ENCODE measurements at places on chromosomes 7 and 10.

DNA sequence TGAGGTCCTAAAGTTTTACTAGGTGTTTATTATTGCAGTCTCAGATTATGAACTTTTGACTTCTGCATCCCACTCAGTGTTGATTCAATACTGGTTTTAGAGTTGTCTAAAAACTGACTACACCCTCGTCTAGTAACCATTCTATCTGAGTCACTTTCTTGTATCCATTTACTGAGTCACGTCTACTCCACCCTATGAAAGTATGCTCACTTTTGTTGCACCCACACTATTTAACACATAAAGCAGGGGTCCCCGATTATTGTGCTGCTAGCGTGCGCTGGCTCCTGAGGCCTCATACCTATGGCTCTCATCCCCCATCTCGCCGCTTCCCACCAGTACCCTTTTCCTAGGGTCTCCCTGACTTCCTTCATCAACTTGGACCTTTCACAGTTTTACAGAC is 2.0 kb downstream of the SAMD9 start:
- no peak for DNase-seq

DNA sequence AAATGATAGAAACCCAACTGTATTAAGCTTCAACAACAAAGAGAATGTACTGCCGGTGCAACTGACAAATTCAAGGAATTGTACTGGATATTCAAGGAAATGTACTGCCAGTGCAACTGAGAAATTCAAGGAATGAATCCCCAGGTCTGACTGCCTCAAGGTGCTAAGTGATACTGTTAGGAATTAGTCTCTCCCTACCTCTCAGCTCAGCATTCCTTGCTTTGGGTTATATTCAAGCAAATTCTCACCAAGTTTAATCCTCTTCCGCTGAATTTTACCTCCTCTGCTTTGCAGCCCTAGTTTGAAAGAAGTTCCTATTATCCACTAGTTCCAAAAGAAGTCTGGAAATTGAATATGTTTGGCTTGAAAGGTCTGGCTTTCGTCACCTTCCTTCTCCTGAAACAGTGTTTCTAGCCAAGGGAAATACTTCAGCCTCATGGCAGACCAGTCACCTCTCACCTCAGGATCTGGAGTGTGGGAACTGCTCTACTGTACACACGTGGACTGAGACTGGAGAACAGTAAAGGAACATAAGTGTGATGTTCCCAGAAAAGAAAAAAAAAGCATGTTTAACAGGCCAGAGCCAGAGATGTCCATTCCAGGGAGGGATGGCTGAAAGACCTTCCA is 60.4 kb downstream of the SORCS1 start:
- no peak for DNase-seq

- DNase-seq: peak; percentile 39
Measured at GRCh38 chr7:34928052-34928451, 109.2 kb downstream of the DPY19L1 start.

DNA sequence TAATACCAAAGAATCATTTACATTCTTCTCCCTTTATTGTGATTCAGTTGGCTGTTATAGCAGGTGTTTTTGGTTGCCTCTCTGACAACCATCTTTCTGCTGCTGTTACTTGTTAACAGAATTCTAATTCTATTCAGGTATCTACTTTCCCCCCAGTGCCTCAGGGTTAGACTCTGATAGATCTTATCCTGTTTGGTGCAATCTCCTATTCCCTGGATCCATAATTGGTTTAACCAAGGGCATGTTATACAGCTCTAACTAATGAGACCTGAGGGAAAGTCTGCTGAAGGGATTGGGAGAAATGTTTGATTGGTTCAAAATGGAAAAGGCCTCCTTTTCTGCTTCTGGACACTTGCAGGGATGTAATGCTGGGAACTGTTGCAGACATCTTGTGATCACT is 161.5 kb downstream of the GPR158 start:
- DNase-seq: no peak

DNA sequence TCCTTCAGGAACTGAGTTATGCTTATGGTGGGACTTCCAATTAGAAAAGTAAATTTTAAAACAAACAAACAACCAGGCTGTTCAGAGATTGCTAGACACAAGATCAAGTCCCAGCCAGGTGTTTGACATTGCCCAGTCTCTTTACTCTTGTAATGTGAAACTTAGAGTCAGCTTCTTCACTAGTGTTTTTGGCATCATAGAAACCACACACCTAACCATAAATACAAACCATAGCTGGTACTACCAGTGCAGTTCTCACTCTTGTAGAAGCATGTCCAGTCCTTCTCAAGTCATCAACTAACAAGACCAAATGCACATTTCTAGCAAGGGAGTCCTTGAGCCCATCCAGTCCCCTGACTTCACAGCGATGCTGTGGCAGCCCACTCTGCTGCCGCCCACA is 339.9 kb downstream of the GFRA1 start:
- DNase-seq: no peak

DNA sequence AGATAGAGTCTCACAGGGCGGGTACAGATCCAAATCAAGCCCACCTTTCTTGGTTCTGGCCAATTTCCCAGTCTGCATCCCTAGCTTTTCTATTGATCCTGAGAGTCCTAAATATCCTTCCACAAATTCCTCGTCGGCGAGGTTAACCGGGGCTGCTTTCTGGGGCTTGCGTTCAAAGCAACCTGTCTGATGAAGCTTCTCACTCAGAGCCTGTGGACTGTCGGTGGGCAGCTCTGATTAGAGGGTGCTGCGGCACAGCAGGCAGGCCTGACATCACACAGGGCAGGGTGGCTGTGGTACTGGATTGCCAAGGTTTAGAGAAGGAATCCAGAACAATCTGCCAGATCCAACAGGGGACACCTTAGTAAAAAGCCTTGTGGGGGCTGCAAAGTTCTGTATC is 338.0 kb upstream of the ZMIZ1 start:
- no peak for DNase-seq

- no peak for DNase-seq
Measured at GRCh38 chr10:74083304-74083703, 67.3 kb downstream of the AP3M1 start.

DNA sequence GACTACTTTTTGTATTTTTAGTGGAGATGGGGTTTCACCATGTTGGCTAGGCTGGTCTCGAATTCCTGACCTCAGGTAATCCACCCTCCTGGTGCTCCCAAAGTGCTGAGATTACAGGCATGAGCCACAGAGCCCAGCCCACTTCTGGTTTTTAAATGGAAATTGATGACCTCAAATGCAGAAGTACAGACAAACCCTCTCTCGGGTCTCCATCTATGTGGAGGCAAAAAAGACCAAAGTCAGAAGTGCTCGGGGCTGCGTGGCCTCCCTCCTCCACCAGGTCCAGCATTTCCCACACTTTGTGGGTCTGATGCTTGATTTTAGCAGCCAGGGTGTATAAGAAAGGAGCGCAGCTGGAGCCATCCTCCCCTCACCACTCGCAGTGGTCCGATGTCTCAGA is 187.3 kb upstream of the AUTS2 start:
- DNase-seq: no peak
